ENCODE measurements at places on chromosomes 3 and 15.

DNA sequence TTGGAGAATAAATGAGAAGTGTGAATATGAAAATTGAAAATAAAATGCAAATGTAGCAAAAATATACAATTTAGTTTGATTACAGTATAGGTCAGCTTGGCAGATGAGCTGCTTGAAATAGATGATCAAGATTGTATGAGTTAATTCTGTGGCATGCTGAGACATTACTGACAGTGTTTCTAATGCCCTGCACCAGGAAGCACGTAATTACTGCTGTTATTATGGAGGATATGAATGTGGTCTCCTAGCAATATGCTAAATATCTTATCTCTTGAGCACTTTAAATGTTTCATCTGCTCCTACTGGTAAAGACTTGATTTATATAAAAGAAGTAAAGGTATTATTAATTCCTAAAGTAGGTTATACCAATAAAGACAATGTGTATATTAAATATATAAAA, 1015.5 kb downstream of the PLOD2 start:
- DNase-seq = no peak

DNA sequence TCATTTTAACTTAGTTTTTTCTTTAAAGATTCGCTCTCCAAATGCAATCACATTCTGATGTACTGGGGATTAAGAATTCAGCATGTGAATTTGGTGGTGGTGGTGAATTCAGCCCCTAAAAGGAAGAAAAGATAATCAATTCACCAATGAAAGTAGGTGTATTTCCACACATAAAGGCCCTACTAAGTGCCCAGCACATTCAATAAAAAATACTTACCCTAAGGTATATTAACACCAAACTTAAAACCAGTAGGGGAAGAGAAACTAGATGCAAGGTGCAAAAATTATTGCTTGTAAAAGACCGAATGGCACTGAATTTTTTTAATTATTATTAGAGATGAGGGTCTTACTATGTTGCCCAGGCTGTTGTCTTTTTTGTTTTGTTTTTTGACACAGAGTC, 16.8 kb upstream of the SUCNR1 start:
- no peak for DNase-seq

DNA sequence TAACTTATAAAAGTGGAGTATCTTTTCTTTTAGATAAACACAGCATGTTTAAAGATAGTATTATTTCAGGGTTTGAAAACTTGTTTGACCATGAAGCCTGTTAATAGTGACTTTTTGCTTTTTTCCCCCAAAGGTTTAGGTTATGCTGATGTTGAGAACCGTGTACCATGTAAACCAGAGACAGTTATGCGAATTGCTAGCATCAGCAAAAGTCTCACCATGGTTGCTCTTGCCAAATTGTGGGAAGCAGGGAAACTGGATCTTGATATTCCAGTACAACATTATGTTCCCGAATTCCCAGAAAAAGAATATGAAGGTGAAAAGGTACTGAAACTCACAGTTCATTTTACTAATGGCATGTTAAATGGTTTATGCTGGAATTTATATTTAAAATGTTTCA, 5.1 kb downstream of the LACTB start:
- DNase-seq = no peak

- DNase-seq = no peak
These were observed 23.4 kb upstream of the GATM start for GRCh38 chr15:45401665-45402161.

GRCh38 chr15:80636675-80637074, 58.4 kb upstream of the ABHD17C start:
- no peak for DNase-seq

DNA sequence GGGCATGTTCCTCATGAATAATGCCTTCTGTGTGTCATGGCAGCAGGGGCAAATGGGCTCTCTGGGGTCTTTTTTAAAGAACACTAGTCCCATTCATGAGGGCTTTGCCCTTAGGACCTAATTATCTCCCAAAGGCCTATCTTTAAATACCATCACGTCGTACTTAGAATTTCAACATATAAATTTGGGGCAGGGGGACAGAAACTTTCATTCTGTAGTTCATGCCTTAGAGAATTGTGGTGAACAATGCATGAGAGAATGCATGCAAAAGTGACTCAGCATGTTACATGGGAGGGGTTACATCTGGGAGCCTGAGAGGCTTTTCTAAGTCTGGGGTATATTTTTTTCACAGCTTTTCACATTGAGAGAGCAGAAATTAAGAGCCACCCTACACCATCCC, 208.5 kb upstream of the ROPN1 start:
- no peak for DNase-seq

DNA sequence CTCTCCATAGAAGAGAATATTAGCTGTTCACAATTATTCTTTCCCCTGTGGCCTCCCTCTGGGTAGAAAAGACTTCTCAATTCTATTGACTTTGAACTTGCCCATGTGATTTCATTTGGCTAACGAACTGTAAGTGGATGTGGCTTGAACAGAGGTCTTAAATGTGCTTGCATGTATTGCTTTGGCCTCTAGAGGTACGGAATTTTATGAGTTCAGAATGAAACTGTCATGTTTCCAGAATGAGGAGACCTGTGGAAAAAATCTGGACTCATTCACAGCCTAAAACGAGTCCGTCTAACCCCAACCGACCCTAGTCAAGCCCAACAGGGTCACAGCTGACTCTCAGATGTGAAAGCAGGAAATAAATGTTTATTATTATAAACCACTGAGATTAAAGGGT, 596.7 kb upstream of the UBE2E2 start:
- no peak for DNase-seq

GRCh38 chr15:92492551-92493115, 99.0 kb downstream of the ST8SIA2 start:
- DNase-seq = no peak

GRCh38 chr15:69131362-69132220, 28.8 kb upstream of the GLCE start:
- no peak for DNase-seq

GRCh38 chr15:74172701-74173379, 670 bp upstream of the ISLR start:
- DNase-seq = no peak

DNA sequence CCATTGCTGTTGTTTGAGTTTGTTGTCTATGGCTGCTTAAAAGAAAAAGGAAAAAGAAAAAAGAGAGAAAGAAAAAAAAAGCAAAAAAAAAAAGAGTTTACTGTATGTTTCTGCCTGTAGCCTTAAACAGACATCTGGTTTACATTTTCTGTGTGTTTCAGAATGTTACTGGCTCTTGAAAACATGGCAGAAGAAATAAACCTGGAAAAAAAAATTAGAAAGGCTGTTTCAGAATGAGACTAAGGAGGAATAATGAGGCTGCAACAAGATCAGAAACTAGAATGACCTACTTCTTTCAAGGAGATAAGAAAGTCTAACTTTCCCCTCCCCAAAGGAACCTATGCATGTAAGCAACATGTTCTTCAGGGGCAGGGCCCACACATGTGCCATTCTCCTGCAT, 292.1 kb downstream of the DIPK2A start:
- no peak for DNase-seq

GRCh38 chr3:141386611-141387111, 18.4 kb downstream of the ZBTB38 start:
- no peak for DNase-seq

DNA sequence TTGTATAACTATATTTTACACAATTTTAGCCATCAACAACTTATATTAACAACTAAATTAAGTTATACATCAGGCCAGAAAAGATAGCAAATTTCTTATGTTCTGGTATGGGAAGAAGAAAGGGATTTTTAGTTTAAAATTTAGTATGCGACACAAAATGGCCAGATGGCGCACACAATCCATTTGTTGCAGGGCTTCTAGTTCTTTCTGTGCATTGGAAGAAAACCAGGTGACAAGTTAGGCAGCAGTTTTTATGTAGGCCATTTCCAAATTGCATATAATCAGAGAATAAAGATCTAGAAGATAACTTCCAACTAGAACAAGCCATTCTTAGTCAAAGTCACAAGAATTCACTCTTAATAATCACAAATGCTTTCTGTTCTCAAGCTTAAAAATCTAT, 230.1 kb upstream of the ZNF717 start:
- no peak for DNase-seq

DNA sequence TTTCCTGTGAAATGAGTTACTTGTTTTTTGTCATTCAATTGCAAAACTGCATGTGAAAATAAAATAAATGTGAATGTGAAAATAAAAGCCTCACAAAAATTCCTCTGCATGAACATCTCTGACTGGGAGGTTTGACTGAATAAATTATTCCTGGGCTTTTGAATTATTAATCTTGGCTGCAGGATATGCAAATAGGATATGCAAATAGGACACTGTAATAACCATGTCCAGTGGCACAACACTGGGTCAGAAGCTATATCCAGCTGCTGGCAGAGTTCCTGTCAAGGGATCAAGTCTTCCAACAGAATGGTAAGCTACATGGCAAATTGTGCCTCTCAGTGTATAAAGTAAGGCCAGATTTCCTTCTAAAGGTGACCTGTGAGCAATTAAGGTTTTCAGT, at the start of gene SUCNR1:
Gene SUCNR1, plus strand, starts transcription at position 246 of the 400 bp plus-strand sequence. CDS start 6,250 bp downstream, outside the sequence.
- no peak for DNase-seq

GRCh38 chr3:175105066-175105465, 245.9 kb downstream of the NAALADL2 start:
- DNase-seq = no peak

DNA sequence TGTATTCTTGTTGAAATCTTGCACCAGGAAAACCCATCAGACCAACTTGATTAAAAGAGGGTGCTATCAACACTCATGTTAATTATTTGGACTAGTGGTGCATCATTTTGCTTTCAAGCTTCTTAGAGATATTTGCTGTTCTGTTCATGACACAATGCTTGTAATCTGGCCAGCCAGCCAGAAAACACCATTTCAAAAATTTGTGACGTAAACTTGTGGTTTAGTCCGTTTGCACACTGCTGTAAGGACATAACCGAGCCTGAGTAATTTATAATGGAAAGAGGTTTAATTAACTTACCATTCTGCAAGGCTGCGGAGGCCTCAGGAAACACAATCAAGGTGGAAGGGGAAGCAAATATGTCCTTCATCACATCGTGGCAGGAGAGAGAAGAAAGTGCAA, 374.3 kb upstream of the TGFBR2 start:
- DNase-seq = no peak

- no peak for DNase-seq
These were observed 74.4 kb downstream of the MOBP start for GRCh38 chr3:39541917-39542329.

GRCh38 chr3:65142456-65142855, 454.7 kb upstream of the ADAMTS9 start:
- no peak for DNase-seq

- no peak for DNase-seq
These were observed 263.8 kb downstream of the FEZF2 start for GRCh38 chr3:62109534-62109933.

- no peak for DNase-seq
These were observed 145.6 kb upstream of the ABI3BP start for GRCh38 chr3:101138817-101139216.

DNA sequence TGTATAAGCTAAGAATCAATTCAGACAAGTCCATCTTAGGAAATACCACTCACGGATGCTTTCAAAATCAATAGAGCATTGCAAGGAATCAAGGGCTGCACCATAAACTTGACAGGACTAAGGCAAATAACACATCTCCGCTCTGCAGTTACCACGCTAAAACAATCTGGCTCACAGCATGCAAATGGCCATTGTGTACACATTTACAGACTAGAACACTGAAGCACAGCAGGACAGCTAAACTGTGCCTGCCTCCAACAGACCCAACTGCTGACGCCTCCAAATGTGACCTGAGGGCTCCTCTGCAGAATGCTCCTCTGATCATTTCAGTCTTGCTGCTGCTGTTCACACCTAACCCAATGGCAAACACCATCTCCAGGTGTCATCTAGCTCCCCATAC, 104.3 kb downstream of the MEX3B start:
- no peak for DNase-seq

Data from stimulated activated CD8-positive, alpha-beta memory T cell treated with anti-CD3 and anti-CD28 coated beads, Interleukin-4, amount 100 ng/mL, for 1 hour (primary cell).